ENCODE measurements at places on chromosomes 3 and 15. TPM values are rescaled to one million over a fixed set of nuclear protein-coding genes. Genes with fewer than 3 reads are reported as not detected.

GRCh38 chr3:125965505-125965904 is 3.5 kb upstream of the ROPN1B start:
- no peak for DNase-seq

DNA sequence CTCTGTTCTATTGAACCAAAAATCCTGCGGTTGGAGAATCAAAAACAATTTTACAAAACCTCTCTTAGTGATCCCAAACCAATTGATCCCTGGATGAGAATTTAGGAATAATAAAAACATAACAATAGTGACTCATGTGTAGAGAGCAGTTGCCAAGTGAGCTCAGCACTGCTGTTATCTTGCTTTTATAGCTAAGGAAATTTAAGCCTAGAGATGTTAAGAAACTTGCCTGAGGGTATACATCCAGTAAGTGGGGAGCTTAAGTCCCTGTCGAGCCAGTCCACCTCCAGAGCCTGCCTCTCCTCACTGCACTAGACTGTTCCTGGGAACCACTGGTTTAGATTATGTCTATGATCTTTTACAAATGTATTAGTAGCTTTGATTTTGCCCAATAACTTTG is 358.4 kb upstream of the LMCD1 start:
- no peak for DNase-seq

GRCh38 chr3:25585361-25586166 is 79.1 kb downstream of the TOP2B start:
- no peak for DNase-seq

- no peak for DNase-seq
Measured at GRCh38 chr15:74807282-74807681, 5.4 kb upstream of the LMAN1L start.

Gene DPH3
- total RNA-seq, result 29.6 TPM

GRCh38 chr3:179603321-179603720 is 1.1 kb downstream of the MRPL47 start:
- DNase-seq, result no peak

GRCh38 chr3:139715166-139715565 is 37.4 kb upstream of the NMNAT3 start:
- DNase-seq, result no peak

DNA sequence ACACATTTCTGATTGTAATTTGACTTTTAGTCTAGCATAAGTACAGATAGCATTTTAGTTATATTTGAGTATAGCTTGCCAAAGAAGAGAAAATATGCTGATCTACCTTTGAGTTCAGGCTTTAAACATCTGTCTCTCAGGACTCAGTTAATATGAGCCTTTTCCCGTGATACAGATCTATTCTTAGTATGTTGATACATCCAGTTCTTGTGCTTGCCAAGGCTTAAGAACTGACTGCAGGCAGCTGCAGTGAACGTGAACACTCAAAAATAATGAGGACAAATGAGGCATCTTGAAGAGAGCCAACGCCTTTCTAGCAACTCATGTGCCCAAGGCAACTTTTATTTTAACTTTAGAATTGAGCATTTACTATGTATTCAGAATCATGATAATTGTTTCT is 325.5 kb downstream of the SI start:
- DNase-seq, result no peak

DNA sequence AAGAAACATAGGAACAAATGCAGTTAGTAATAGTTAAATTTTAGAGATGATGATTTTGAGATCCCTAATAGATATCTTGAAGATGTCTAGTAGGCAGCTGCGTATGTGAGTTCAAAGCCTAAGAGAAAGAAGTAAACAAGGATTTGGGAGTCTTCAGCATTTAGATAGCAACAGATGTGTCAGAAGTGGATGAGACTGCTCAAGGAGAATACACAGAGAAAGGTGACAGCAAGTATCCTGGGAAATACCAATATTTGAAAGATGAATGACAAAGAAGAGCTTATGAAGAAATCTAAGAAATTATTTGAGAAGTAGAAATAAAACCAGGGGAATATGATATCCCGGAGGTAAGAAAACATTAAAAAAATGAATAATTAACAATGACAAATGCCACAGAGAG is 130.9 kb downstream of the PCCB start:
- no peak for DNase-seq

Gene PP2D1
- not detected for total RNA-seq

GRCh38 chr3:11146773-11147660 is 7.3 kb upstream of the HRH1 start:
- DNase-seq, result no peak

- DNase-seq, result no peak
Measured at GRCh38 chr3:79418855-79419621, 348.8 kb downstream of the ROBO1 start.

Gene GOLGA6D
- not detected for total RNA-seq

- no peak for DNase-seq
Measured at GRCh38 chr15:28920781-28921331, 35.1 kb downstream of the APBA2 start.

Gene XCR1
- not detected for total RNA-seq

Gene EXD1
- total RNA-seq, result not detected

- DNase-seq, result no peak
Measured at GRCh38 chr3:106945435-106945834, 431.8 kb upstream of the CCDC54 start.

Gene NUP210
- total RNA-seq, result 0.84 TPM

DNA sequence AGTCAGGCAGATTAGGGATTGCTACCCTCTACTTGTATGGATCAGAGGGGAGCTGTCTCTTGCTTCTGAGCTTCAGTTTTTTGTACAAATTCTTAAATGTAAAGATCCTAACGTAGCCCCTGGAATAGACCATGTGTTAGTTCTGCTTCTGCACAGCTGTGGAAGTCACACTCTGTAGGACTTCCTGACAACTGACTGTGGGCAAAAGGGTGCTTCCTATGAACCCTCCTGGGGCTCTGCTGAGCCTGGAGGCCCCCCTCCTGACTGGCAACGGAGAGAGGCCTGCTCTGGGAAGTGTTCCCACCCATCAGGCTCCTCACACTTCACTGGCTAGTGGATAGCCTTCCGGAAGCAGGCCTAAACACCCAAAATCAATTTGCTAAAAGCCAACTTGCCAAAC is 131.0 kb downstream of the RPLP1 start:
- DNase-seq, result no peak

Gene STX19
- total RNA-seq, result not detected

DNA sequence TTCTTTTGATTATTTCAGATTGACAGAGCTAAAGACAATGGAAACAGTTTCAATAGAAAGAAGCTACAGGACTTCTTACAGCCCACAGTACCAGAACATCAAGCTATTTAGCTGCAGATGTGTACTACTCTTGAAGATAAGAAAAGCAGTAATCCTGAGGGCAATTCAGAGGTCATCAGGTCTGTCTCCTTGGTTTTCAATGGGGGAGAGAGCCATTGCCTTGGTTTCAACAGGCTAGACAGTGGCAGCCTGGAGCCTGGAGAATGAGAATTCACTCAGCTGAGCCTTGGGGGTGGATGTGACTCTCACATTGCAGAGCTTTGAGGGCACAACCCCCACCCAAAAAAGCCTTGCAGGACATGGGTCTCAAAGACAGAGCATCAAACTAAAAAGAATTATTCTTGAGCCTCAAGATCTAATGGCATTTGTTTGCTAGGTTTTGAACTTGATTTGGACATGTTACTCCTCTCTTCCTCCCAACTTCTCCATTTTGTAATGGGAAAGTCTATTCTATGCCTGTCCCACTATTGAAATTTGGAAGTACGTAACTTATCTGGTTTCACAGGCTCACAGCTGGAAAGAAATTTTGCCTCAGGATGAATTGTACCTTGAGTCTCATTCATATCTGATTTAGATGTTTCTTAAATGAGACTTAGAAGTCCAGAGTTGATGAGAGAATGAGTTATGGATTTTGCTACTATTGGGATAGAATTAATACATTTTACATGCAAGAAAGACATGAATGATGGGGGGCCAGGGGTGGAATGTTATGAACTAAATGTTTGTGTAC is 36.9 kb downstream of the PLSCR1 start:
- DNase-seq, result peak; percentile 20

DNA sequence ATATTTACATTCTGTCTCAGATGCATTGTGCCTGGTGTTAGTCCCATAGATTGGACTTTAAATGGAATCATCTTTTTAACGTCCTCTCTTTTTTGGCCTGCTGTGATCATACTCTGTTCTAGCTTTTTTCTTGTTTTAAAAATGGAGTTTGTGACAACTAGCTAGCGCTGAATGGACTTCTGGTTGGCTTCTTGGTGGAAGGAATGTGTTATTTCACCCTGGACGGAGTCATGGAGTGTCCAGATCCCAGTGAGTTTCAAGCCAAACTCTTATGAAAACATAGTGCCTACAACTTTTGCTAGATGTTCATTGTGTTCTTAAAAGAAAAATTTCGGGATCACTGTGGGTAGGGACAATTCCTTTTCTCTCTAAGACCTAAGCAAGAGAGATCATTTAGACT is 192.6 kb downstream of the TCF12 start:
- no peak for DNase-seq

Gene TMEM89
- not detected for total RNA-seq

GRCh38 chr15:25433118-25433865 is 5.5 kb downstream of the UBE3A start:
- no peak for DNase-seq

DNA sequence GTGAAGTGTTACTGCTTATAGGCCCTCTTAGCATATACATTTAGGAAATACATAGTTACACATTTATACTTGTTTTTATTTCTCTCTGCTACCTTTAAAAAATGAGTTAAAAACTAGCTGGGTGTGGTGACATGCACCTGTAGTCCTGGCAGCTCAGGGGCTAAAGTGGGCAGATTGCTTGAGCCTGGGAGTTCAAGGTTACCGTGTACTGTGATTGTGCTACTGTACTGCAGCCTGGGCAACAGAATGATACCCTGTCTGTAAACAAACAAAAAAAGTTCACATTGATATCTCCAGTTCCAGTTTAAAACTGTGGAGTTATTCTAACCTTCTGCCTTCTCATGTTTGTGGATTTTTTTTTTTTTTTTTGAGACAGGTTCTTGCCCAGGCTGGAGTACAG is 12.1 kb downstream of the PDCD6IP start:
- no peak for DNase-seq

Gene GRAMD1C
- 17.0 TPM for total RNA-seq

DNA sequence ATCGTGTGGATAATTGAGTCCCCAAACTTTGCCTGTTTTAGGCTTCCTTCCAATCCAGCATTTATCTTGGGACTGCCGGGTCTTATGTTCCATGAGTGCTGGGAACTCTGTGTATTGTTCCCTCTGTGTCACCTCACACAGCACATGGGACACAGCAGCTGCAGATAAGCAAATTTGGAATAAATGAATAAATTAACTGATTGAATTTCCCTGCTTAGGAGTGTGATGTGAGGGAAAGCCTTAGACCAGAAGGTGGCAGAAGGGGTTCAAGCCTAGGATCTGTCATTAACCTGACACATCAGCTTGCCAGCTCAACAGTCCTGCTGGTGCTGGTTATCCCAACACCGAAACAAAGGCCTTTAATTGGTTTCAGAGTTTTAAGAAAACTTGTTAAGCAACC is 114.3 kb downstream of the OXSM start:
- no peak for DNase-seq

DNA sequence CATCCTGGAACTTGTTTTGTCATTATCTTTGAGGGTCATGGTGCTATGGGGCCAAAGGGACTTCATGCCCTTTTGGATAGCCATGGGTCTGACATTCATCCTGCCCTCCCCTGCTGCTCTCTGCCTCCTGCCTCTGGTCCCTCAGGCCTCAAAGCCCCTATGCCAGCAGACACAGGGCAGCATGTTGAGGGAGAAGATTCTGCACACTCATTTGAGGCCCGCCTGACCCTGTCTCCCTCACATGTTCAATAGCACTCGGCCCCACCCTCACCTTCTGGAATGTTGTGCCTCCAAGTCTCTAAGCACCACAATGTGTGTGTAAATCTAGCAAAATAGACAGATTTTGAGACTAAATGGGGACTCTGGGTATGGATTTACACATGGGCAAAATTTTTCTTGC is 178.7 kb upstream of the ANKRD28 start:
- DNase-seq, result no peak

- no peak for DNase-seq
Measured at GRCh38 chr15:20349774-20350498, 191.7 kb downstream of the GOLGA6L6 start.

Gene FGF12
- 2.5 TPM for total RNA-seq

DNA sequence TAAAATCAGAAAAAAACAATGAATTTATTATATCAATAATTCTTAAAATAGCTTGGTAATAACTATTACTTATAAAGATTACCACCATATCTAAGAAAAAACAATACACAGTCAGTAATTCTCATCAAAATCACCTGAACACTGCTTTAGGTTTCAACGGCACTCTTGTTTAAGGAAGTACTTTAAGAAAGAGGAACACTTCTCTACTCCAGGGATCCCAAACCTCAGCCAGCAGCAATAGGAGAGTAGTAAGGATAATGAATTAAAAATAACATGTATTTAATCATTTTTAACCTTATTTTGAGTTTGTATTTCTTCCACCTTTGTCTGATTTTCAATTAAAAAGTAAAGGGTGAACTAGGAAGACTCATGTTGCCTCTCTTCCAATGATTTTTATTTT is 494.0 kb upstream of the NR2F2 start:
- DNase-seq, result no peak

DNA sequence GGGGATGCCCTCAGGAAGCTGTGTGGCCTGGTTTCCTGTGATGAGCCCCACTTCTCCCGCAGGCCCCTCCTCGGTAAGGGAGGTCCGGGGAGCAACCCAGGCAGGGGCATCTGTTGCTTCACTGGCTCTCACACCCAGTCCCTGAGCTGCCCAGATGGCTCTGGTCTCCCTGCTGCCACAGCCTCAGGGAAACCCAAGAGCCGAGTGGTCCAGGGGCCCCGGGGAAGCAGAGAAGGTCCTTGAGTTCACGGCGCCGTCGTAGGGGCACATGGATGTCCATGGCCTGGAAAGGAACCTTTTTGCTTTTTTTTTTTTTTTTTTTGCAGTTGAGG is 13.3 kb upstream of the LRRC15 start:
- no peak for DNase-seq

GRCh38 chr15:22908830-22909229 is 70.4 kb downstream of the NIPA2 start:
- no peak for DNase-seq

DNA sequence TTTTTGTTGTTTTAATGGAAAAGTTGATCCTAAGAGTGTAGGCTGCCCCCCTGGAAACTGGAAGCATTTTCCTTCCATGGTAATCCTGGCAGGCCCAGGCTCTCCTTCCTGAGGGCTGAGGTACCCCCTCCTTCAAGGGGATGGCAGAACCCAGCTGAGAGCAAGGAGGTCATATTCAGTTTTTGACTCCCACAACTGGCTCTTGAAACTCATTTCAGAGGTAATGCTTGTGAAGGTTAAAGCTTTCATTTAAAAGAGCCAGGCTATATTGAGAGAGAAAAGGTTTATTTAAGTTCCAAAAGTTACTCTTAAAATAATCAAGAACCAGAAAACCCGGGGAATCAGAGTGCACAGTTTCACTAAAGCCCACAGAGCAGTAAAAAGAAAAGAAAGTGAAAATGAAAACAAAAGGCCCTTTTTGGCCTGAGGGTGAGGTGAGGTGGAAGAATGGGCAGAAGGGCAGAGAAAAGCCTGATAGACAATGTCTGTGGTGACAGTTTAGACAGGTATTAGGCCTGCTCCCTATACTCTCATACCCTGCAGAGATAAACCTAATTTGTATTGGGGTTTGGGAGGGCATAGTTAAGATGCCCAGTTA is 47.0 kb upstream of the RBP1 start:
- DNase-seq, result no peak

Gene PLXNB1
- total RNA-seq, result 43.1 TPM

- DNase-seq, result no peak
Measured at GRCh38 chr3:189673535-189673934, 42.3 kb downstream of the TP63 start.

- peak; percentile 75 for DNase-seq
Measured at GRCh38 chr15:34699968-34700640, 54.7 kb downstream of the GJD2 start.

- DNase-seq, result no peak
Measured at GRCh38 chr3:184512621-184513020, 49.0 kb upstream of the EPHB3 start.
